ENCODE measurements at places on chromosomes 13 and 19. TPM values are rescaled to one million over a fixed set of nuclear protein-coding genes. Genes with fewer than 3 reads are reported as not detected.

Gene PNMA8A
- total RNA-seq = 12.4 TPM

Gene CARM1
- 63.2 TPM for total RNA-seq

Gene ZNF536
- total RNA-seq = 0.33 TPM

Gene VSTM1
- total RNA-seq = 2.2 TPM

Gene C13orf42
- 0.21 TPM for total RNA-seq
